ENCODE measurements at places on chromosomes 7 and 10. TPM values are rescaled to one million over a fixed set of nuclear protein-coding genes. Genes with fewer than 3 reads are reported as not detected.
A peak's percentile ranks its signal among the peaks of the same experiment; 100 is the strongest.

DNA sequence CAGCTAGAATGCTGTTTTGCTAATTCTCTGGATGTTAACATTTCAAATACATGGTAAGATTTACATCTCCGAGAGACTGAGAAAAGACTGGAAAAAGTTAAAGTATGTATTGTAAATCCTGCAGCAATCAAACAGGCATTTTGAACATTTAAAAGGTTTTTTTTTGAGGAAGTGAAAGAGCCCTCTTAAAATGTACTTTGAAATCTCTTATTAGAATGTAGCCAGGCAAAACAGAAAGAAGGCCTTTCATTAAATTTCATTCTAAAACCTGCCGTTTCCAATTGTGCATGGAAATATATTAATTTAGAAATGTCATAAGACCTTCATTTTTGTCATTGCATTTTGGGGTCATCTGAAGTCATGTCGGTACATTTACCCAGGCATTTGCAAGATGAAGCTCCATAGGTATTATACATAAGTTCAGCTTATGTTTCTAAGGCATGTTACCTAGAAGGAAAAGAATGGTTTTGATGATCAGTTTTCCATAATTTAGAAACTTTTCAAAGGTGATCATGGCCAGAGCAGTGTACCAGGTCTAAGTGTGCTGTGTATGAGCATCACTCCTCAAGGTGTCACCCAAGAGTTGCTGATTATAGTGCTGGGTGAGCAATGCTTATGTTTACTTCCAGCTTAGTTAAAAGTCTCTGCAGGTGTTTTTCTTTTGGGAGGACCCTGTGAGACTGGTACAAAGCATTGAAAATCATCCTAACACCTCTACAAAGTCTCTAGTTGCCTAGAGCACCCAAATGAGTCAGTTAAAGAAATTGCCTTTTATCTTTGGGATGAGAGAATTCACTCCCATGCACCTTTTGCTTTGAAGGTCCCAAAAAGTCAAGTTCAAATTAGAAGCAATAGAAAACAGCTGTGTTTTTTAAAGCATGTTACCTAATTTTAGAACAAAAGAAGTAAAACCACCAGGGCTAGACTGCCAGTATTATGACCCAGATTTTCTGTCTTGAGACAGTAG lies 7.1 kb downstream of the ZNF736 start:
- DNase-seq = no peak

DNA sequence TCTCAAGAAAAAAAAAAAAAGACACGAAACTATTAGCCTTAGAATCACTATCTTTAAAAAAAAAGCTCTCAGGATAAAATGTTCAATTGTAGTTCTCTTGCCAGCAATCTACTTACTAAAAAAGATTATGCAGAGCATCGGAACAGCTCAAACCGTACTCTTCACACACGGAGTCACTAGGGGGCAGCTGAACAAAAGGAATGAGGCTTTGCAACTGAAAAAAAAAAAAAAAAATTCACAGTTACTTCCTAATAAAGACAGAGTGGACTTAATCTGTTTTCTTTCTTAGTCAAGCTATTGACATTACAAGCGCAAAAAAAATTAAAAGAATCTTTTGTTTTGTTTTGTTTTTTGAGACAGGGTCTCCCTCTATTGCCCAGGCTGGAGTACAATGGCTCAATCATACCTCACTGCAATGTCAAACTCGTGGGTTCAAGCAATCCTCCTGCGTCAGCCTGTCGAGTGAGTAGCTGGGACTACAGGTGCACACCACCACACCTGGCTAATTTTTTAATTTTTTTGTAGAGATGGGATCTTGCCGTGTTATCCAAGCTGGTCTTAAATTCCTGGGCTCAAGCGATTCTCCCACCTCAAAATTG lies 11.5 kb downstream of the PMS2 start:
- no peak for DNase-seq

DNA sequence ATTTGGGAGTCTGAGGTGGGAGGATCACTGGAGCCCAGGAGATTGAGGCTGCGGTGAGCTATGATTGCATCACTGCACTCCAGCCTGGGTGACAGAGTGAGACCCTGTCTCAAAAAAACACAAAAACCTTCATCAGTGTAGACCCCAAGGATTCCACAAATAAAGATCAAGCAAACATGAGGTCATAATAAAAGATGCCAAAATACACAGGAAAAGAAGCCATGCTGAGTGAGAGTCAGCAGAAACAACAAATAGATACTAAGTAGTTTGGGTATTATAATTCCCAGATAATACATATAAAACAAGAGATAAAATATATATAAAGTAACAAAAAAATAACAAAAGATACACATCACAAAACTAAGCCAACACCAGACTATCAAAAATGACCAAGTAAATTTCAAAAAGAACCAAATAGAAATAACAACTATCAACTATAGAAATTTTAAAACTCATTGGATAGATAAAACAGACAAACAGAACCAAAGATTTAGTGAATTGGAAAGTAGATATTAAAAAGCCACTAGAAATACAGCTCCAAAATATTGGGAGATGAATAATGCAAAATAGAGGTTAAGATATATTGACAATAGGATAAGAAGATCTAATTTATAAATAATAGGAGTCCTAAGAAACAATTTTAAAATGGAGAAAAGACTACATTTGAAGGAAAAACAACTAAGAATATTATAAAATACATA lies 48.9 kb upstream of the FHIP2A start:
- DNase-seq = no peak

DNA sequence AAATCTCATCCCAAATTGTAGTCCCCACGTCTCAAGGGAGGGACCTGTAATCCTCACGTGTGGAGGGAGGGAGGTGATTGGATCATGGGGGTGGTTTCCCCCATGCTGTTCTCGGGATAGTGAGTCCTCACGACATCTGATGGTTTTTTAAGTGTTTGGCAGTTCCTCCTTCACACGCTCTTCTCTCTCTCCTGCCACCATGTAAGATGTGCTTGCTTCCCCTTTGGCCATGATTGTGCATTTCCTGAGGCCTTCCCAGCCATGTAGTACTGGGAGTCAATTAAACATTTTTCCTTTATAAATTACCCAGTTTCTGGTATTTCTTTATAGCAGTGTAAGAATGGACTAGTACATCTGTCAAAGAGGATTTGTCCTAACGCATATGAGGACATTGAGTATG lies 59.5 kb downstream of the RGS10 start:
- no peak for DNase-seq

GRCh38 chr10:8052341-8052955 lies 2.0 kb upstream of the GATA3 start:
- DNase-seq = no peak

- no peak for DNase-seq
Observed at GRCh38 chr7:79741684-79742083, 288.2 kb upstream of the MAGI2 start.

DNA sequence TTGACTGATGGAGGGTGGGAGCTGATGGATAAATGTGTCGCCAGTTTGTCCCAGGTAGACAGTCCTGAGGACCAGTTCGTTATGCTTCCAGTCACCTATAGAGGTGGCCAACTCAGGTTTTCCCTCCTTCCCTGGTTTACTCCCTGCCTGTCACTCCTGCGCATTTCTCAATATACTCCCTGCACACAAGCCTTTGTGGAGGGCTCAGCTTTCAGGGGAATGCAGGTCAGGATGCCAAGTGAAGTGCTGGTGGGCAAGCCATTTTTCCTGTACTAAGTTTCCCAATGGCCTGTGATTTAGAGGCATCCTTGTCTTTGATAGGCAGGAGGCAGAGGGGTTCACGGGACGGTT lies 473.5 kb upstream of the ZMIZ1 start:
- DNase-seq = no peak

GRCh38 chr7:30175180-30175579 lies 40.4 kb downstream of the MTURN start:
- DNase-seq = no peak

DNA sequence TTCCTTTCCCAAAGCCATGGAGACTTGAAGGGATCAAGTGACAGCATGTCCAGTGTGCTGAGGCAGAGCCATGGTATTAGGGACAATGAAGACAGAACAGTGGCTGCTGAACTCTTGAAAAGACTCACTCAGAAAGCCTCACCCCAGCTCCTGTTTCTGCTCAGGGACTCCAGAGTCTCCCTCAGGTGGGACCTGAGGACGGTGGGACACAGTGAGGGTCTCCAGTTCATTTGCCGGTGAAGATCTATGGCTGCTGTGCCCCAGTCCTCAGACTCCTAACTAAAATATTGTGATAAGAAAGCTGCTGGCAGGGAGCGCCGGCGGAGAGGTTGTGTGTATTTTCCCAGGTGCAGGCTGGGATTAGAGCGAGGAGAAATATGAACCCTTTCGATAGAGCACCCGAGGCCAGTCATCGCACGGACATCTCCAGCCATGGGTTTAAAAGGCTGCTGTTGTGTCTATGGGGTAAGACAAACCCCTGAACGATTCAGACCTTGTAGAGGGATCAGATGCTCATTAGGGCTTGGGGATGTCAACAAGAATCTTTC lies 57.2 kb downstream of the C7orf25 start:
- no peak for DNase-seq

- no peak for DNase-seq
Observed at GRCh38 chr10:1287971-1288401, 231.8 kb downstream of the WDR37 start.

- DNase-seq = no peak
Observed at GRCh38 chr10:119251315-119251708, 43.9 kb downstream of the GRK5 start.

DNA sequence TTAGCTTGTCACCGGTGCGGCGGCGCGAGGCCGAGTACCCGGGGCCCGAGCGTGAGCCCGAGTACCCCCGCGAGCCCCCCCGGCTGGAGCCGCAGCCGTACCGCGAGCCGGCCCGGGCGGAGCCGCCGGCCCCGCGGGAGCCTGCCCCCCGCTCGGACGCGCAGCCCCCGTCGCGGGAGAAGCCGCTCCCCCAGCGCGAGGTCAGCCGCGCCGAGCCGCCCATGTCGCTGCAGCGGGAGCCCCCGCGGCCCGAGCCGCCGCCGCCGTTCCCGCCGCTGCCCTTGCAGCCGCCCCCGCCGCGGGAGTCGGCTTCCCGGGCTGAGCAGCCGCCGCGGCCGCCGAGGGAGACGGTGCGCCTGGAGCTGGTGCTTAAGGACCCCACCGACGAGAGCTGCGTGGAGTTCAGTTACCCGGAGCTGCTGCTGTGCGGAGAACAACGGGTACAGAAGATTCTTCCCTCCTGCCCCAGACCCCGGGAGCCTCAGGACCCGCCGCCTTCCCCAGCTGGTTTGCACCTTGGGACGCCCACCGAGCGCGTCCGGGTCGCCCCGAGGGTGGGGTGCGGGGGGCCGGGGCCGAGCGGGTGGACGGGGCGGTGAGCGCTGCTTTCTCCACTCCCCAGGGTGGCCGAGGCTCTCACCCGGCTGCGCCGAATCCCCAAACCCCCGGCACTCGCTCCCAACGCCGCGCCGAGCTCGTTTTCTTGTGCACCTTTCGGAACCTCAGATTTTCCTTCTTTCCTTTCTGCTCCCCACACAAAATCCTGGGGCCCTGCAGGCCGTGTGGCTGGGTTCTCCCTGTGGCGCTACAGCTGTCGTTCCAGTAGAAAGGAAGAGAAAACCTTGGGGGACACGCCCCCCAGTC lies 708 bp downstream of the UBN2 start:
- DNase-seq = peak; percentile 42

GRCh38 chr7:132381742-132382472 lies 194.4 kb downstream of the PLXNA4 start:
- DNase-seq = no peak

GRCh38 chr10:87654212-87654611 lies 5.5 kb upstream of the PAPSS2 start:
- no peak for DNase-seq

GRCh38 chr7:76318488-76319353 lies 16.2 kb downstream of the HSPB1 start:
- no peak for DNase-seq

DNA sequence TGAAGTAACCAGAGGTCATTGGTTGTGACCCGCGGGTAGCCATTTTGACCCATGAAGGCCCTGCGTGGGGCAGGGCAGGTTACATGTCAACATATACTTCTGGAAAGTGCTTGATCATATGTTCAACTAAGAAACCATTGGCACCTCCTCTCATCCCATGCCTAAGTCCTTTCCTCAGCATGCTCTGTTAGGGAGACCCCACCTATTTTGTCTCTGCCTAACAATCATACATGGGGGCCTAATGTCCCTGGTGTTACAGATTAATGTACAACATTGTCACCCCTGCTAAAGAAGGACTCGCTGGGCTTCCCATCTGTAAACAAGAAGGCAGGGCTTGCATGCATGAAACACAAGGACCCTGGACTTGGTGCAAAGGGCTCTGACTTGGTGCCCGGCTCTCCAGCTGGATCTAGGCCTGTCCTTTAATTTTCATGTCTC lies 133.7 kb upstream of the TNS3 start:
- DNase-seq = no peak

DNA sequence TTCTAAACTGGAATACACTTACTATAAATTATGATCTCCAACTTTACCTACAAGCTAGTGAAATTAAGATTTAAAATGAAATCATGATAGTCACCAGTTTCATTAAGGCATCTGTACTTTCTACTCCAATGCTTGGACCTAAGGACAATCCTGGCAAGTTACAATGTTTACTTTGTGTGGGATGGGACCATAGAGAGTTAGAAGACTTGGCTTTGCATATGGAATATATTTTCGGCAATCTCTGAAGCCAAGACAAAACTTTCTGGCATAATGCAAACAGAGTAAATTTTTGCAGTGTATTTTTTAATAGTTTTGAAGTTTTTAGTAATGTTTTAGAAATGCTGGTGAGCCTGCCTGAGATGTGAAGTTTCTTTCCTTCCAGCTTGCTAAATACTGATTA lies 248.9 kb downstream of the ABCA13 start:
- no peak for DNase-seq

- DNase-seq = no peak
Observed at GRCh38 chr7:1923409-1924257, 253.6 kb downstream of the ELFN1 start.

DNA sequence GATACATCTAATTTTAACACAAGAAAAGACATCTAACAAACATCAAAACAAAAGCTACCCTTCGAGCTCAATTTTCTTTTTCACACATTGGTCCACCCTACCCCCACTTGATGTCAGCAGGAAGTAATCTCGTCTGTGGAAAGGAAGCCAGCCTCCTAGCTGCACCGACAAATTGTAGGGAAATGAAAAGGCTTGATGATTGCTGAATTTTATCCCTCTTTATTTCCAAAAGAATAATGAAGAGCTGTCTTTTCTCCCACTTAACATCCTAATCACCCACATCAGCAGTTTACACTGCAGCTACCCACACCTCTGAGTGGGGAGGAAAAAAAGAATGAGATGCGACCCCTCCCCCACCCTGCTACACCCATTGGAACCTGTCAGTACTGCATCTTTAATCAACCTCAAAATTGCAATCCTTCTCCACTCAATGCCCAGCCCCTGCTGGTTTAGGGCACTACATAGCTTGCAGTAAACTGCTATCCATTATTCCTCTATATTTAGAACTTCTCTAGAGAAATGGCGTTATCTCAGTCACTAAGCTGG lies 10.6 kb upstream of the CPVL start:
- no peak for DNase-seq

GRCh38 chr7:50037086-50037485 lies 56.0 kb downstream of the ZPBP start:
- no peak for DNase-seq

- DNase-seq = no peak
Observed at GRCh38 chr7:132077971-132078685, 498.1 kb downstream of the PLXNA4 start.

Gene ACTL6B
- total RNA-seq = not detected

Gene EN2
- not detected for total RNA-seq
